ENCODE measurements at places on chromosomes 13 and 19. TPM values are rescaled to one million over a fixed set of nuclear protein-coding genes. Genes with fewer than 3 reads are reported as not detected.

DNA sequence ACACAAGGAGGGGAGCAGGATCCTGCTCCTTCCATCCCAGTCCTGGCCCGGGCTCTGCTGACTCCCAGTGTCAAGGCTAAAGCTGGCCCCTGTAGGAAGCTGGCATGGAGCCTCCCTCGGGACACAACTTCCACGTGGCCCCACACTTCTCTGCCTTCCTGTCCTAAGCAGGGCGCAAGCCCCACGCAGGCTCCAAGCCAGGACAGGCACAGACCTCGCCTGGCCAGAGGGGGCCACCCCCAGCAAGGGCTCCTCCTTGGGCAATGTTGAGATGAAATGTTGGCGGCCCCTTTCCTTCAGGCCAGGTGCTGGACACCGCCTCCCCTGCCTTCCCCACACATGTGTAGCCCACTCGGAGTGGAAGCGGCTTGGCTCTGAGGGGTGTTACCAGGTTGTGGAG, 66.6 kb downstream of the COL4A1 start:
- H3K4me1 ChIP-seq = peaks cover 59% of the 10 kb centered on the region
- DNase-seq = no peak

- no peaks in the 10 kb centered on the region for H3K36me3 ChIP-seq
- no peak within 1 kb of the TSS for H3K27ac ChIP-seq
- H3K27me3 ChIP-seq = no peaks in the 10 kb centered on the region
- peaks cover under 1% of the 10 kb centered on the region for H3K4me1 ChIP-seq
- DNase-seq = no peak
- H3K4me3 ChIP-seq = no peak within 1 kb of the TSS
These were observed at the start of gene CD79A for GRCh38 chr19:41876847-41877832. Gene CD79A (plus strand): TSS chr19:41877279. CDS start chr19:41877305, 26 bp downstream.

GRCh38 chr19:49631610-49632192, 8.2 kb downstream of the RRAS start:
- H3K27me3 ChIP-seq = no peaks in the 10 kb centered on the region
- H3K36me3 ChIP-seq = peaks cover 6% of the 10 kb centered on the region
- peaks cover 29% of the 10 kb centered on the region for H3K4me1 ChIP-seq
- no peak for DNase-seq
- peak overlapping the region; percentile 47 for H3K27ac ChIP-seq
- no peak overlapping the region for H3K4me3 ChIP-seq

- H3K4me1 ChIP-seq = peaks cover 32% of the 10 kb centered on the region
- H3K36me3 ChIP-seq = no peaks in the 10 kb centered on the region
- no peak overlapping the region for H3K4me3 ChIP-seq
- DNase-seq = no peak
These were observed 34.9 kb downstream of the RXFP2 start for GRCh38 chr13:31774186-31774750.

GRCh38 chr13:19072543-19072942, 109.1 kb downstream of the TUBA3C start:
- no peak overlapping the region for H3K27ac ChIP-seq
- no peaks in the 10 kb centered on the region for H3K4me1 ChIP-seq
- no peaks in the 10 kb centered on the region for H3K36me3 ChIP-seq
- DNase-seq = peak; percentile 74

DNA sequence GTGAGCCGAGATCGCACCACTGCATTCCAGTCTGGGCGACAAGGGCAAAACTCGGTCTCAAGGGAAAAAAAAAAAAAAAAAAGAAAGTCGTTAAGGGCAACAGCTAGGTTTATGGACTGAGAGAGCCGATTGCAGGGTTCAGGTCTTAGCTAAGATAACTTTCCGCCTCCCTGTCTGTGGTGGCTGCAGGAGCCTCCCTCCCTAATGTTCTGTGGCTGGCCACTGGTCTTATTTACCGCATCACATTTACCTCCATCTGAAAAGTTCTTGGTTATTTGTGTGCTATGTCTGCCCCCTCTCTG, 722 bp upstream of the CRTC1 start:
- DNase-seq = no peak
- peaks cover 24% of the 10 kb centered on the region for H3K4me1 ChIP-seq
- no peaks in the 10 kb centered on the region for H3K27me3 ChIP-seq
- peak overlapping the region; percentile 83 for H3K27ac ChIP-seq
- H3K4me3 ChIP-seq = peak overlapping the region; percentile 79
- H3K36me3 ChIP-seq = no peaks in the 10 kb centered on the region

DNA sequence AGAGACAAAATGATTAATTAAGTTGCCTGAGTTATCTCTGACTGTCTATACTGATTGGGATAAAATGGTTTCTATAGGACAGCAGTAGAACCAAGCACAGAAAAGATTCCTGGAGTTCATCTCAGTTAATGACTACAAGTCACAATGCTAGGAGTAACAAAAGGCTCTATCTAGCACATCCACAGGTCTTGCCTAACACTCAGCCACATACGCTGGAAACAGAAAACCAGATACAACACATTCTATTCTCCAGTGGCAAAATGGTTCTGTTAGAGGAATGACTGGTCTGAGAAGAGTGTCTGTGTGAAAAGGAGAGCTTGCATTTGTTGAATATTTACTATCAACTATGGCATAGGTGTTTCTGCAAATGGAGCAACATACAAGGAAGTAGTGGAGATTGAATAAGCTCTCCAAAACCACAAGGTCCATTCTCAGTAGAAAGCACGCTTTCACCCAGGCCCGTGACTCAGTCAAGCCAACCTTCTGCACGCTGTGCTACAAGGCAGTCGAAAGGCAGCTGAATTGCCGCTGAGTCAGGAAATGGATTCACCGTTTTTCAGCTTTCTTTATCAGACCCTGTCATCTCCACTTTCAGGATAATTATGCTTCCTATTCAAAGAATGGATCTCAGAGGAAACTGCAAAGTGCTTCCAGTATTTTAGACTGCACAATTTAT, 761.5 kb downstream of the EFNB2 start:
- no peaks in the 10 kb centered on the region for H3K36me3 ChIP-seq

DNA sequence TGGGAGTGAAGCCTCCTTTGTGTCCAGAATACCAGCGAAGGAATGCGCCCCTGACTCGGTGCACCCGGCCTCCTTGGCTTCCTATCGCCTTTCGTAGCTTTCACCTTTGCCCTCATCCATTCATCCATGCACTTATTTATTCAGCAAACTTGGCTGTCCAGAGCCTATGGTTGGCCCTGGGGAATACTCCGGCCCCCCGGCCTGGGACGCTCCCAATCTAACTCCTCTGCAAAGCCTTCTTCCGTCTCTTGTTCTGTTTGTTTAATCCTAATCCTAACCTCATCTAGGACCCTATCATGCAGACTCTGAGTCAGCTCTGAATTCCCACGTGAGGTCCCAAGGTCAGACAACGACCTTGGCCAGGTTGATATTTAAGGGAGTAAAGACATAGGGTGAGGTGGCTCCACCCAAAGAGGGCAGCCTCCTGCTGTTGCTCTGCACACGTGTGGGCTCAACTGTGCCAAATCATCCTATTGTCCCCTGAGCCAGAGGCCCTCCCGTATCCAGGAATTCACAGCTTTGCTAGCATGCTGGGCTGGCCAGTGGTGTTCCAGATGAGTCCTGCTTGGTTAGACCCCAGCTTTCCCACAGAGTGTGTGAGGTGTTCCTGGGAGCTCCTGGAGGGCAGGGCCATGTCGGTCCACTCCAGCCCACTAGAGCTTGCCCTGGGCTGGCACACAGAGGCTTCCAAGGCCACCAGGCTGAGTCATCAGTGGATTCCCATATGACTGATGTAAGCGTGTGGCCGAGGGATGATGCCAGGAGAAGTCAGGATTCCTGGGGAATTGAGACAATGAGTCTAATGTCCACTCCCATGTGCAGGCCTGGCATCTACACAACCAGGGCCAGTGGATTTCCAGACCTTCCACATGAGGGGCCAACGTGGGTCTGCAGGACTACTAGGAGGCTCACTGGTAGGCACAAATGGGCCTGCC, 6.5 kb upstream of the CCNE1 start:
- no peak for DNase-seq
- no peaks in the 10 kb centered on the region for H3K36me3 ChIP-seq
- no peak overlapping the region for H3K27ac ChIP-seq
- no peak overlapping the region for H3K4me3 ChIP-seq
- no peaks in the 10 kb centered on the region for H3K4me1 ChIP-seq

DNA sequence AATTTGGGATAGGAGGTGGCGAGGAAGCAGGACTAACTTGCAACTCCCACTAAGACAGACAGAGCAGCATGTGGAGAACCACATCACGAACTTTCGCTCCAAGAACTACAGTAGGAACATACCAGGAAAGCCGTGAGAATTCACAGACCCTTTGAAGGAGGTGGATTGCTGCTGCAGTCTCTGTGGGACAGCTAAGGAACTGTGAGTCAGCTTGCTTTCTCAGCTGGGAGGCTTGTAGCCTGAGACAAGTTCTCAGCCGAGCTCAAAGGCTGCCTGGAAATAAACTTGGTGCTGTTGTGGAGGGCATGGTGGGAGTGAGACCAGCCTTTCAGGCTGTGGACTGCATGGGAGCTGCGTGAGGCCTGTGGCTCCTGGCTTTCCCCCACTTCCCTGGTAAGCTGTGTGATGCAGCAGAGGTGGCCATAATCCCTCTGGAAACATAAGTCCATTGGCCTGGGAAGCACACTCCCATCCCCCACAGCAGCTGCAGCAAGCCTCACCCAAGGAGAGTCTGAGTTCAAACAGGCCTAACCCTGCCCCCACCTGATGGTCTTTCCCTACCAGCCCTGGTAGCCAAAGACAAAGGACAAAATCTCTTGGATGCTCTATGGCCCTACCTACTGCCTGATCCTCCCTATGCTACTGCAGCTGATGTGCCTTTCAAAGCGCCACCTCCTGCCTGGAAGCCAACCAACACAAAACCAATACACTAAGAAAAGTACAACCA, 441.1 kb upstream of the HTR2A start:
- no peaks in the 10 kb centered on the region for H3K36me3 ChIP-seq
- H3K4me1 ChIP-seq = peaks cover 2% of the 10 kb centered on the region
- no peak overlapping the region for H3K27ac ChIP-seq
- H3K4me3 ChIP-seq = no peak overlapping the region
- H3K27me3 ChIP-seq = no peaks in the 10 kb centered on the region

The ZBTB45 gene
- 16.7 TPM for total RNA-seq

The KASH5 gene
- total RNA-seq = not detected

The FOXO1 gene
- total RNA-seq = 10.0 TPM

The CYP2F1 gene
- total RNA-seq = not detected

The LAIR1 gene
- not detected for total RNA-seq

The EDNRB gene
- total RNA-seq = not detected

The CCDC70 gene
- not detected for total RNA-seq
